ENCODE measurements at places on chromosomes 13 and 19.

GRCh38 chr13:49643035-49643646 lies 14.8 kb downstream of the ARL11 start:
- DNase-seq: no peak

DNA sequence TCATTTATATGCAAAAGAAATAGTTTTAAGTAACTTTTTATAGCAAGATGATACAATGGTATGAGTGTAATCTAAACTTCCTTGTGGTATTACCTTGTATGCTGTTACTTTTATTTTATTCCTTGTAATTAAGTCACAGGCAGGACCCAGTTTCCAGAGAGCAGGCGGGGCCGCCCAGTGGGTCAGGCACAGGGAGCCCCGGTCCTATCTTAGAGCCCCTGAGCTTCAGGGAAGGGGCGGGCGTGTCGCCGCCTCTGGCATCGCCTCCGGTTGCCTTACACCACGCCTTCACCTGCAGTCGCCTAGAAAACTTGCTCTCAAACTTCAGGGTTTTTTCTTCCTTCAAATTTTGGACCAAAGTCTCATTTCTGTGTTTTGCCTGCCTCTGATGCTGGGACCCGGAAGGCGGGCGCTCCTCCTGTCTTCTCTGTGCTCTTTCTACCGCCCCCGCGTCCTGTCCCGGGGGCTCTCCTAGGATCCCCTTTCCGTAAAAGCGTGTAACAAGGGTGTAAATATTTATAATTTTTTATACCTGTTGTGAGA lies 10.2 kb downstream of the PLPPR3 start:
- no peak for DNase-seq

DNA sequence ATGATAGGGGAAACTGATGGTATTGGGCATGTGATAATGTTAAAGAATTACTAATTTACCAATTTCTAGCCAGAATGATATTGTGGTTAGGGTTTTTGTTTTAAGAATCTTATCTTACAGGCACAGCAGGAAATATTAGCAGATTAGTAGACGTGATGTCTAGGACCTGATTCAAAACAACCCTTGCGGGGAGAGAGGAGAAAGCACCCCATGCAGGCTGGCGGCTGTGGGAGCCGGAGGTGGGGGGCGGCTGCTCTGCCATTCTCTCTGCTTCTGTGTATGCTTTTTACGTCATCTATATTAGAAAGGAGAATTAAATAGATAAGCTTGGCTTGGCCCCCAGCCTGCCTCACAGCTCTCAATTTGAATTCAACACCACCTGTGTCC lies 41.5 kb downstream of the MLLT1 start:
- no peak for DNase-seq

DNA sequence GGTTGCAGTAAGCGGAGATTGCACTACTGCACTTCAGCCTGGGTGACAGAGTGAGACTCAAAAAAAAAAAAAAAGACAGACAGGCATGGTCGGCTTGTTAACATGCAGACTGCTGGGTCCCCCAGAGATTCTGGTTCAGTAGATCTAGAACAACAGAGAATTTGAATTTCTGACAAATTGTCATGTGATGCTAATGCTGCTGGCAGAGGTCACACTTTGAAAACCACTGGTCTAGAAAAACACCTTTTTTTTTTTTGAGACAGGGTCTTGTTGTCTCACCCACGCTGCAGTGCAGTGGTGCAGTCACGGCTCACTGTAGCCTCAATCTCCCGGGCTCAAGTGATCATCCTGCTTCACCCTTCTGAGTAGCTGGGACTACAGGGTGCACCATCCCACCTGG lies 7.7 kb upstream of the LRFN3 start:
- DNase-seq: no peak

GRCh38 chr13:49307365-49307764 lies 59.6 kb downstream of the CDADC1 start:
- no peak for DNase-seq

DNA sequence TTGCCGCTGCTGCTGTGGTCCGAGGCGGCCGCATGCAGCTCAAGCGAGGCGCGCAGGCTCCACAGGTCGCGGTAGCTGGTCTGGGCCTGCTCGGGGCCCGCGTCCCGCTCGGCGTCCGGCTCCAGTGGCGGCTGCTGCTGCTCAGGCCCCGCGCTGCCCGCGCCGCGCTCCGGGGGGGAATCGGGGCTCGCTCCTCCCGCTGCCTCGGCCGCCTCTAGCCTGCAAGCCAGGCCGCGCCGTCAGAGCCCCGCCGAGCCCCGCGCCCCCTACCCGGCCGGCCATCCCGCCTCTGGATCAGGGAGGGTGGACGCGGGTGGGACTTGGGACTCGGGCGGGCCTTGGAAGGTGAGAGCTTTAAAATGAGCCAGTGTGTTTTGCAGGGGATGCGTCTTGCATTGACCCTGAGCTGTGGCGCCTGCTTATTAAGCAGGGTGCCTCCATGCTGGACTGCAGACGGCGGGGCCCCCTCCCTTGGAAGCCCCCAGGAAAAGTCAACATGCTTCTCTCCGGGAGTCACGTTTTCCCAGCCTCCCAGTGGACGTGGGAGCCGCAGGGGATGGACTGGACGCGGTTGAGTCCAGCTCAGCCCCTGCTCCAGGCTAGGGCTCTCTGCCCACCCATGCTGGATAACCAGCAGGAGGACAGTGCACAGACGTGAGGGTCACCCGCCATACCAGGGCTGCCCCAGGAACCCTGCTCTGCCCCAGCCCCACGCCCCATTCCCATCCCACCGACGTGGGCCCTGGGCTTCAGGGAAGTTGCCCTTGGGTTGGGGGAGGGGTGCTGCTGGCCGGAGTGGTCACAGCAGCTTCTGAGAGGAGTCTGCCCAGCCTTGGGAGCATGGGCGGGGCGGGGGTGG lies 7.7 kb downstream of the CBARP start:
- no peak for DNase-seq

DNA sequence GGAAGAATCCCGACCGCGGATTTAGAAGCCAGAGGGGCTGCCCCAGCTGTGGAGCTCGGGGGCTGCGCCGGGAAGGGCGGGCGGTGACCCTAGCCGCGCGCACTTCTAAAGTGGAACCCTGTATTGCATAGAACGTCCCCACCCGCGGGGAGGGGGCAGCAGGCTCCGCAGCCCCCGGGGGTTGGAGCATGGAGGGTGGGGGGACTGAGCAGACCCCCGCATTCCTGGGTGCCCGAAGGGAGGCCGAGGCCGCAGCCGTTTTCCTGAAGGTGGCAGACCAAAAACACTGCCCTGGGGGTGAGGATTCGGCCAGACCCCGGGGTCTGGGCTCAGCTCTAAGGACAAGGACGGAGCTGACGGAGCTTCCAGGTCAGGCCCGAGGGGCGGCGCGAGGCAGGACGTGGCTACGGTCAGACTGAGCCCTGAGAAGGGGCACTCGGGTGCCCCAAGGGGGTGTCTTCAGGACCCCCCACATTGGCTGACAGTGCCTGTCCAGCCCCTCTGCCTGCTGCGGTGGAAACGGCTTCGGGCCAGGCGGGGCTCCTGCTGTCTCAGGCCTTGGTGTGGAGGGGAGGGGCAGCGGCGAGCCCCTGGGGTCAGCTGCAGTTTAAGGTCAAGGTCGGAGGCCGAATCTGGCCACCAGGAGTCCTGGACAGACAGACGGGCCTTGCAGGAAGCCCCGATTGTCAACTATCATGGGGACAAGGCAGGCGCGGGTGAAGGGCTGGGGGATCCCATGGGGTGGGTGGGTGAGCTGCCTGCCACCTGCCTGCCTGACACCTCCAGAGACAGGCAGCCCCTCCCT lies 12.6 kb downstream of the MKNK2 start:
- DNase-seq: no peak

- DNase-seq: no peak
Measured at GRCh38 chr13:36130552-36131221, 495 bp downstream of the DCLK1 start.

GRCh38 chr13:51425410-51426042 lies 27.3 kb downstream of the INTS6 start:
- no peak for DNase-seq

DNA sequence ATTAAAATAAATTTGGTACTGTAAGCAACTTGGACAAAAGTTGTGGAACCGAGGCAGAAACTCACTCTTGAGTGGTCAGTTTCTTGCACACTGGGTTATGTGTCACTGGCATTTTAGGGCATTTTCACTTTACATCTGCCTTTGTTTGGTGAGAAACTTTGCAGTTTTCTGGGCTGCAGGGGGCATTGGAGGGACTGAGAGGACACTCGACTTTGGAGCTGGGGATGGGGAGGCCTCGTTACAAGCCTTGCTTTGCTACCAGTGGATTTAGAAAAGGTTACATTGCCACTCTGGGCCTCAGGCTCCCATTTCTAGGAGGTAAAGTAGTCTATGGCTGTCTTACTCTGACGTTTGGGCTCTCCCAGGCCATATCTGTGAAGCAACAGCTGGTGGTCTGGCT lies 41.9 kb upstream of the ZNF536 start:
- no peak for DNase-seq

DNA sequence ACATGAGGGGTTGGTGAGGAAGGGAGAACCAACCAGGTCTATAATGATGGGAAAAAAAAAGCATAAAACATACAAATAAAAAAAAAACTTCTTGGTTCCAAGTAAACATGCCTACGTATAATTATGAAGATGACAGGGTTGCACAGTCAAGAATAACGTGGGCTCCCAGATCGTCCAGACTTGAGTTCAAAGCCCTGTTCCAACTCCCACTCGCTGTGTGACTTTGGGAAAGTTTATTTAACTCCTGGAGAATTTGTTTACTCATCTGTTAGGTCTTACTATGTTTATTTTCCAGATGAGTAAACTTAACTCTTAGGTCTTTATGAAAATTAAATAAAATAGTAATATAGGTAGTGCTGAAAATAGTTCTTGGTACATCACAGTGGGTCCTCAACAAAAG lies 13.8 kb downstream of the STARD13 start:
- DNase-seq: no peak

DNA sequence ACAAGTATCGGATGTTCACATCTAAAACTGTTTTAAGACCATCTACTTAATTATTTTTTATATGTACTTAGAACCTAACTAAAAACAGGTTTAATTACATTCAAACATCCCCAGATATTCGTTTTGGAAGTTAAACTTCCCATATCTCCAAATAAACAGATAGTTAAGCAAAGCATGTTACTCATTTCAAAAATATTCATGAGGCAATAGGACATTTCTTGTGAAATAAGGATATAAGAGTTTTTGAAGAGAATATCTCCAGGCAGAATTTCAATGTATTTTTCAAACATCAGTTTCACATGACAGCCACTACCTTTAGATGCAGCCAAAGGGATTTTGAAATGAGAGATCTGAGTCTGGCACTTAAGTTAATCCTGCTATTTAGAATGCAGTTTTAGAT lies 697.5 kb downstream of the SLITRK1 start:
- DNase-seq: no peak

GRCh38 chr13:21852043-21852442 lies 181.2 kb downstream of the FGF9 start:
- DNase-seq: no peak

DNA sequence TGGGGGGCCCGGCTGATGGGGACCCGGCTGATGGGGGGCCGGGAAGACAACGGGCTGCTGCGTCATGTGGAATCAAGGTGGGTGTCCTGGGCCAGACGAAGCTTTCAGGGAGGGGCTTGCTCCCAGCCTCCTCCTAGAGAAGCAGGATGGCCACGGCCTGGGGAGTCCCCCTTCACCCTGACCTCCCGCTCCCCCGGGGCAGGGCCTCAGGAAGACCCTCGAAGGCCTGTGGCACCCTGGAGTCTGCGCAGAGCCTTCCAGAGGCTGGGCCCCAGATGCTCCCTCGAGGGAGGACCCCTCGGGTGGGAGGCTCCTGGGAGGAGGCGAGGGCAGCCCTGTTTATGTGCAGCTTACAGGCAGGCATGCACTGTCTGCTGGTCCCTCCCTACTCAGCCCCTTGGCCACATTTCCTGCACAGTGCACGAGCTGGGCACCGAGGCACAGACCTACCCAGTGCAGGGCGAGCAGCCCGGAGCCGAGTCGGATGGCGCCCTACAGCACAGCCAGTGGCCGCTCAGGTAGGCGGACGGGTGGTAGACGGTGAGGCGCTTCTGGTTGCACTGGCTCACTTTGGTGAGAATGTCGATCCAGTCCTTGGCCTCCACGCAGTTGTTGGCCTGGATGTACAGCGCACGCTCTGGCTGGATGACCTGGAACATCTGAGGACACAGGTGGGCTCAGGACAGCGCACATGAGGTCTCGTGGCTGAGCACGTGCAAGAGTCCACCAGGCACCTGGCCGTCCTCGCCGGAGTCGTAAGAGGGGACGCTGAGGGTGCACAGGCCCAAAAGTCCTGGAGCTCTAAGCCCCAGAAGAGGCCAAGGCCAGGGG lies 22.4 kb upstream of the C13orf46 start:
- no peak for DNase-seq

DNA sequence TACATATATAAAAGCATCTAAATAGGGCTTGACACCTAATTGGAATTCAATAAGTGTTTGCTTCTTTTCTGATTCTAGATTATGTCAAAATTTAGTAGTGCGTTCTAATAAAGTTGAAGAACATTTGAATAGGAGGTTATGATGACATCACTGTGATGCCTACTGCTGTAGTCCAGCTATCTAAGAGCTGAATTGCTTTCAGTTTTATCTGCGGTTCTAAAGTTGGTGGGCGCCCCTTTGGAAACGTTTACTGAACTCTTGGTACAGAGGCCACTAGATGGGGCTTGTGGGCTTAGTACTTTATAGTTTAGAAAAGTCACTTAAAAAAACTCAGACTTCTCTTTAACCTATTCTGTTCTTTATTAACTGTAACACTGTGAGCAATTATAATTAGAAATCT lies 776.9 kb downstream of the GPC5 start:
- no peak for DNase-seq

DNA sequence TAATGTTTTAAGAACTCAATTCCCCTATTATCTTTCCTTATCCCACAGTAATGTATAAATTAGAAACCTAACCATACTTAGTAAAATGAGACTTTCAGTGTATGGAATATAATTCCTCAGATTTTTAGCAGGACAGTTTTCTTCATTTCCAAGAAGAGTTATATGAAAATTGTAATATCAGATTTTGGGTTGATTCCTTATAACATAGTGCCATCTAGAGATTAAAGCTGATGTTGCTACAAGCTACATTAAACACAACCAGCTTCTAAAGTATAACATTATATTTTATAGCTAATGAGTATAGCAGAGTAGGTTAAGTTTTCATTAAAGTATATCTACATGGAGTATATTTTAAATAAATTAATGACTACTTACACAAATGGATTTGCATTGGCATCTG lies 99.7 kb upstream of the MIR17HG start:
- DNase-seq: no peak

- DNase-seq: no peak
Measured at GRCh38 chr13:46286972-46287371, 75.2 kb downstream of the LRRC63 start.

DNA sequence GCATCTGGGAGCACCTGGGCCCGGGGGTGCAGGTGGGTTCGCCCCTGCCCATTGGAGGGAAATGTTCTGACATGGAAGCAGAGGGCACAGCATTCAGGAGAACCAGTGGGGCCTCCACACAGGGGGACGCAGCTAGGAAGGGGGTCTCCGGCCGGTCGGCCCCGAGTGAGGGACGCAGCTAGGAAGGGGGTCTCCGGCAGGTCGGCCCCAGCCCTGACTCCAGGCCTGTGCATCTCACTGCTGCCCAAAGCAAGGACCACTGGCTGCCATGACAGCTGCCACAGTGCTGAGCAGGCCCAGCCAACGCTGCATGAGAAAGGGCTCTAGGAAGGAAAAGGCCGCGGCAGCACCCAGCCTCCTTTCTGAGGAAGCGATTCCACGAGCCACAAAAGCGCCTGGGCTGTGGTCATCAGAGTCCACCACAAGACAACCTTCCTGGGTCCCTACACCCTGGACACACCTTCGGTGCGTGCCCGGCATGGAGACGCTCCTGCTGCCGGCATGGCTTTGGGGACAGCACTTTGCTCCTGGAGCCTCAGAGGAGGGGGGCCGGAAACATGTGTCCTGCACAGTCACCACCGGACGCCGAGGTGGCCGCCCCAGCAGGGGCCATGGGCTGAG lies 9.7 kb downstream of the RASA3 start:
- no peak for DNase-seq

Data from CD4-positive, alpha-beta T cell (primary cell).